Gastroesophageal sphincter (tissue), 4 donors: ENCODE measurements at places on chromosomes 5 and 9. TPM values are rescaled to one million over a fixed set of nuclear protein-coding genes. Genes with fewer than 3 reads are reported as not detected.

DNA sequence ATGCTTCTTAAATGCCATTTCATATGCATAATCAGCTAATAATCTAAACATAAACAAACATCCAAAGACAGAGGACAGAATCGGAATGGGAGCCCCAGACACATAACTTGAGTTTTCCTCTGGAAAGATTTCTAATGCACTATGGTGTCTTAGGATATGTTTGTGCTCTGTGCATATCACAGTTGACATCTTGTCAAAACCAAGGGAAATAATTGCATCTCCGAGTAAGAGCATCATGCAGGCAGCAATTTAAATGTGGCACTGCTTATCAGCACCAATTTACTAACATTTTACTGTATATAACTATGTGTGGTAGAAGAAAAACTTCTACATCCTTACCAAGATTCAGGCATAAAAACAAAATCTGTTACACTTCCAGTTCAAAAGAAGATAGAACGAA, 217.9 kb downstream of the GLIS3 start:
- ATAC-seq, result no peak

Gene PCDHA9
- total RNA-seq, result 0.13 TPM

DNA sequence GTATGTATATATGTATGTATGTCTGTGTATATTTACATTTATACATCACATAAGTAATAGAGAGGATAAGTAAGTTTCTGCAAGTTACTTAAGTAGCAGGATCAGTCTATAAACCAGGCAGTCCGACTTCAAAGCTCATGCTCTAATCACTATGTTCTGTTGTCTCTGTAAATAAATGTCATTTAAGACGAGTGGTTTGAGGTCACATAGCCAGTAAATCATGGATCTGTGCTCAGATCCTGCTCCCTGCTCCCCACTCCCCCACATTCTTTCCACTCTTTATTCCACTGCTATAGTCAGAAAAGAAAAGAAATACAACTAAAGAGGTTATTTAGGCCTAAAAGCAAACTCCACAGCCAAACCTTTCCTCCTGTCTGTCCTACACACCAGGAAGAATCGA, 90.4 kb downstream of the SERINC5 start:
- no peak for ATAC-seq

GRCh38 chr9:80094176-80094771, 522.5 kb downstream of the TLE4 start:
- no peak for ATAC-seq
